Thymus (tissue), 14 donors: ENCODE measurements at places on chromosomes 13 and 19. TPM values are rescaled to one million over a fixed set of nuclear protein-coding genes. Genes with fewer than 3 reads are reported as not detected.

GRCh38 chr13:79231887-79232286, 174.2 kb downstream of the RBM26 start:
- no peaks in the 10 kb centered on the region for H3K4me1 ChIP-seq
- H3K27ac ChIP-seq, result no peak overlapping the region
- no peaks in the 10 kb centered on the region for H3K36me3 ChIP-seq
- no peak for DNase-seq
- H3K4me3 ChIP-seq, result no peak overlapping the region
- H3K27me3 ChIP-seq, result no peaks in the 10 kb centered on the region

ATP4B gene
- total RNA-seq, result 0.38 TPM

GPC5 gene
- 0.28 TPM for total RNA-seq

- peaks cover 4% of the 10 kb centered on the region for H3K27me3 ChIP-seq
- DNase-seq, result peak; percentile 67
- H3K4me1 ChIP-seq, result peaks cover 20% of the 10 kb centered on the region
- no peak overlapping the region for H3K27ac ChIP-seq
- H3K36me3 ChIP-seq, result no peaks in the 10 kb centered on the region
These were observed 15.3 kb downstream of the TTYH1 start for GRCh38 chr19:54430306-54431254.

GRCh38 chr13:37595162-37595561, 3.4 kb downstream of the POSTN start:
- no peak overlapping the region for H3K27ac ChIP-seq
- no peaks in the 10 kb centered on the region for H3K36me3 ChIP-seq
- H3K4me1 ChIP-seq, result no peaks in the 10 kb centered on the region
- DNase-seq, result no peak
- H3K4me3 ChIP-seq, result no peak overlapping the region

DNA sequence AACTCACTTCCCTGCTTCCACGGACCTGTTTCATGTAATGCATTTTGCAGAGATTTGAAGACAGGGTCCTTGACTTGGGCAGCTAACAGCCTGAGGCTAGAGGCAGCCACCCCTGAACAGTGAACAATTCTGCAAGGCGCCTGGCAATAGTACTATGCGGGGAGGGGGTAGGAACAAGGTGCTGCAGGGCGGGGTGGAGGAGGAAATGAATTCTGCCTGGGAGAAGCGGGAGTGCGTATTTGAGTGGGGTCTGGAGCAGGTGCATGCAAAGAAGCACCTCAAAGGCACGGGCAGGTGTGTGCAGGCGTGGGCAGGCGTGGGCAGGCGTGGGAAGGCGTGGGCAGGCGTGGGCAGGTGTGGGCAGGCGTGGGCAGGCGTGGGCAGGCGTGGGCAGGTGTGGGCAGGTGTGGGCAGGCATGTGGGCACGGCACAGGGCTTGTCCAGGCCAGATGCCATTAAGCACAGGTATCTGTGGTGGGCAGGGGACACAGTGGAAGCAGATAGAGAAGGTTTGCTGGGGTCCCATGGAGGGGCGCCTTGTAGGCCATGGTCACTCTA, 130.4 kb upstream of the GJB6 start:
- no peak overlapping the region for H3K27ac ChIP-seq
- H3K36me3 ChIP-seq, result no peaks in the 10 kb centered on the region
- H3K4me3 ChIP-seq, result no peak overlapping the region

DNA sequence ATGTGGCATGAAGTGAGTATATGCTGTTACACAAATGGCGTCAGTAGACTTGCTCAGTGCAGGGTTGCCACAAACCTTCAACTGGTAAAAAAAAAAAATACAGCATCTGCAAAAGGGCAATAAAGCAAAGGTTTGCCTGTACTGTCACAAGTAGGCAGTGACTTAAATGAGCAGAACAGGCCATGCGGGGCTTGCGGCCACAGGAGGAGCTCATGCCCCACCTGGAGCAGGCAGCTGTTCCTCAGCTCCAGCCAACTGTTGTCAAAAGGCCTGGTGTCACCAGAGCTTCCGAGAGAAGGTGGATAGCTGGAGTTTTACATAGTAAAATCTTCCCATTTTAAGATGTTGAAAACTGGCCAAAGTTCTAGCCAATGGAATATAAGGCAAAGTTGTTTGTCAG, 7.7 kb downstream of the ATP7B start:
- H3K27me3 ChIP-seq, result peaks cover 8% of the 10 kb centered on the region
- H3K36me3 ChIP-seq, result no peaks in the 10 kb centered on the region
- DNase-seq, result no peak
- no peak overlapping the region for H3K27ac ChIP-seq
- no peaks in the 10 kb centered on the region for H3K4me1 ChIP-seq

- no peak for DNase-seq
- no peaks in the 10 kb centered on the region for H3K4me1 ChIP-seq
- H3K27ac ChIP-seq, result peak overlapping the region; percentile 39
- no peaks in the 10 kb centered on the region for H3K36me3 ChIP-seq
- no peak overlapping the region for H3K4me3 ChIP-seq
These were observed 4.2 kb downstream of the FPR3 start for GRCh38 chr19:51799034-51799773.
